Endodermal cell (in vitro differentiated cells): ENCODE measurements at places on chromosomes 16 and 17. TPM values are rescaled to one million over a fixed set of nuclear protein-coding genes. Genes with fewer than 3 reads are reported as not detected.

The CDC6 gene
- 23.4 to 88.5 TPM (median 88.4 TPM) in 3 replicates for total RNA-seq

The HBA2 gene
- total RNA-seq = 0.95 and 1.2 TPM in 2 replicates

The GNG13 gene
- not detected in 2 replicates for total RNA-seq

The PITPNM3 gene
- total RNA-seq = 1.4 and 1.8 TPM in 2 replicates

The ERI2 gene
- 15.7 to 22.3 TPM (median 18.7 TPM) in 3 replicates for total RNA-seq

The MPHOSPH6 gene
- total RNA-seq = 37.2 and 39.1 TPM in 2 replicates

The PRDM7 gene
- total RNA-seq = not detected in 3 replicates

The MARVELD3 gene
- total RNA-seq = 15.7 and 17.6 TPM in 2 replicates

The KRT39 gene
- total RNA-seq = not detected in 3 replicates

The ATP2A1 gene
- 3.8 and 4.7 TPM in 2 replicates for total RNA-seq

The ASGR1 gene
- total RNA-seq = 9.8 to 32.6 TPM (median 14.2 TPM) in 3 replicates

The C17orf113 gene
- total RNA-seq = 1.6 to 2.9 TPM (median 2.2 TPM) in 3 replicates

The CLEC19A gene
- 1.6 TPM in 2 replicates for total RNA-seq

The LRRC37B gene
- 28.7 to 32.9 TPM (median 29.8 TPM) in 3 replicates for total RNA-seq

The TRAF7 gene
- total RNA-seq = 103 and 108 TPM in 2 replicates

The KRTAP16-1 gene
- total RNA-seq = not detected in 2 replicates

The FGF11 gene
- total RNA-seq = 4.0 and 4.1 TPM in 2 replicates

The SLC46A1 gene
- 4.9 and 6.9 TPM in 2 replicates for total RNA-seq

The CCL23 gene
- total RNA-seq = not detected in 2 replicates

The ZP2 gene
- not detected in 2 replicates for total RNA-seq

The KRTAP4-8 gene
- not detected in 3 replicates for total RNA-seq

The SLC4A1 gene
- total RNA-seq = not detected in 3 replicates

The KRTAP1-1 gene
- not detected in 3 replicates for total RNA-seq

The CFAP97D1 gene
- total RNA-seq = 0.21 TPM in 1 of 3 replicates, not detected in the others
